ENCODE measurements at places on chromosomes 12 and 14.

DNA sequence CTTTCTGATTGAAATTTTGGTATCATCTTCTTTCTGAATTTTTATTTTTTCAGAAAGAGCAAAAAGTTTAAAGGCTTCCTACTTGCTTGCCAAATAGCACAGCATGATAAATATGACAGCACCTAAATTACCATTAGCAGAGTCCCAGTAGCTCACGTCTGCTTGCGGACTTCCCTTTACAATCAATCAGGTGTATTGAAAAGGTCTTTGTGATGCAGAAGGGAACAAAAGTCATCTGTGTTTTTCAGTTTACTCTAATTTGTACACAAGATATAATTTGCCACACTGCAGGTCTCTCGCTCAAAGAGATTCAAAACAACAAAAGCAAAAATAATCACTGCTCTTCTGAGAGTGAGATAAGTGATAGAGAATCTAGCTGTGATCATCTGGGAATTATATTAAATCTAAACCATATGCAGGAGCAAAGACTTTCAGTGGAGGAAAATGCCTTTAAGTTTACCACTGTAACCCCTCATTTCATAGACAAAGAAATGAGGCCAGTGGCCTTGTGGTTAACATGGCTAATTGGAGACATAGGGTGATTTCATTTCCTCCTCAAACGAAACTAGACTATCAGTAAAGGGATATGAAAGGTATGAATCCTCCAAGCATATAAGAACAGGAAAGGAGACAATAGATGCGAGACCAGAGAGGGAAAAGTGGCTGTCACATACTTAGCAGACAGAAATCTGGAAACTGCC, 240.8 kb upstream of the TMPO start:
- DNase-seq, result no peak

DNA sequence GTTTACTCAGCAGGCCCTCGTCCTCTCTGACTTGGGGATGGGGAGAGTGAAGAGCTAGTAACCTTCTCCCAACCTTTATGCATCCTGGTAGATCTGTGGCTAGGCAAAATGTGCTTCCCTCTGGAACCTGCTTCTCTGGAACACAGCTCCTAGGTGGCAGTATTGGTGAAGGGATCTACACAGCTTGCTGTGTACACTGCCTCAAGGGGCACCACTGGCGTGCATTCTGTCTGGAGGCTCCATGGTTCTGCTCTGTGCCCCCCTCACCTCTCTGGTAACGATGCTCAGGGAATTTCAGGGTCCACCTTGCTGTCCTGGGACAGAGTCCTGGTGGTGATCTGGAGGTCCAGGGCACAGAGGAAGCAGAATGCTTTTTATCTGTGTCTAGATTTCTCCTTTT, 43.5 kb upstream of the KCNA5 start:
- no peak for DNase-seq

DNA sequence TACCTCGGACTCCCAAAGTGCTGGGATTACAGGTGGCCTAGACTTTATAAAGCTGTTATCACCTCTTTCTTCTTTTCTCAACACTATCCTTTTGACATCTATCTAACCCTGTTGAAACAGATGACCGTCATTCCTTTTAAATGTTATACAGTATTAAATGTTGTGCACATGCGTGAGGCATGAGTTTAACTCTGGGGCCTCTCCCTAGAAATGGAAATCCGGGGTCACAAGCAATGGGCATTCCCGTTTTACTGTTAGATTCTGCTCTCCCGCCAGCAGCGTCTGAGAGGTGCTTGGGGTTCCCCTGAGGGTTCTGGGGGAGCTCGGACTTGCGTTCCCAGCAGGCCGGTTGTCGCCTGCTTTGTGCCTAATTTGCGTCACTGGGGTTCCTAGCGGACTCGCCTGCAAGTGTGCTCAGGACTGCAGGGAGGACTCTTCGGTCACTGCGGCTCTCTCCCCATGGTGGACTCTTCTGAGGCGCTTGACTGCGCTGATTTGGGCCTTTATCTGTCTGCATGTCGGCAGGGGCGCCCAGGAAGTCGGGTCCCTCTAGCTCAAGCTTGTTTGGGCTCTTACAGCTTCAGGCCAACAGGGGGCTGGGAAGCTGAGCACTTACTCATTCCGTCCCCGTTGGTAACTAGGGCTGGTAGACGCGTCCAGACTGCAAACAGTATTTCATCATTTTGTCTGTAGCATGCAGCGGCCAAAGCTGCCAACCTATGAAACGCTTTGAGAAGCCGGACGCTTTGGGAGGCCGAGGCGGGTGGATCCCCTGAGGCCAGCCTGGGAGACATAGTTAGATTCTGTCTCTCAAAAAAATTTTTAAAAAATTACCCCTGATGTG, 1.2 kb upstream of the RAN start:
- DNase-seq, result no peak

DNA sequence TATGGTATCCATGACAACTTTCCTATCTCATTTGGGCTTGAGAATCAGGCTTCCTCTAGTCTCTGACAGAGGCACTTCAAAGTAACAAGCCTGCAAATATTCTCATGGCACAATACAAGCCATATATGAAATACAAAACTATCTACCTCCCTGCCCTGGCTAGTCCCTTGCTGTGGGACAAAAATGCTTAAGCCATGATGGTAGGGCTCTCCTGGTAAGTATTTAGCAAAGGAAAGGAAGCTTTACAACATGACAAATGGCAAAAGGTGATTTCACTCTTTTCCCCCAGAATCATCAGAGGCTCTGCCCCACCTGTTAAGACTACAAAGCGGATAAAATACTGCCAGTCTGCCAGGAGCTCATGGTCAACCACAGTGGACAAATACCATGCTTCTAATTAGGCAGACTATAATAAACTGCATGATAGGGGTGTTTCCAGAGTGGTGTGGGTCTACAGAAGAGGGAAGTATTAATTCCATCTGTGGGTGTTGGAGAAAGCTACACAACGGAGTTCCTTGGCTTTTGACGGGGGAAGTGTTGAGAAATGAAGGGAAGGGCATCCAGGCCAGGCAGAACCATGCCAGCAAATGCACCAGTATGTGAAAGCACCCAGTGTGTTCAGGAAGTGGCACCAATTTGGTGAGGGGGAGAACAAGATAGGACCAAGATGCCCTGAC, 92.9 kb downstream of the SPTSSA start:
- DNase-seq, result no peak

DNA sequence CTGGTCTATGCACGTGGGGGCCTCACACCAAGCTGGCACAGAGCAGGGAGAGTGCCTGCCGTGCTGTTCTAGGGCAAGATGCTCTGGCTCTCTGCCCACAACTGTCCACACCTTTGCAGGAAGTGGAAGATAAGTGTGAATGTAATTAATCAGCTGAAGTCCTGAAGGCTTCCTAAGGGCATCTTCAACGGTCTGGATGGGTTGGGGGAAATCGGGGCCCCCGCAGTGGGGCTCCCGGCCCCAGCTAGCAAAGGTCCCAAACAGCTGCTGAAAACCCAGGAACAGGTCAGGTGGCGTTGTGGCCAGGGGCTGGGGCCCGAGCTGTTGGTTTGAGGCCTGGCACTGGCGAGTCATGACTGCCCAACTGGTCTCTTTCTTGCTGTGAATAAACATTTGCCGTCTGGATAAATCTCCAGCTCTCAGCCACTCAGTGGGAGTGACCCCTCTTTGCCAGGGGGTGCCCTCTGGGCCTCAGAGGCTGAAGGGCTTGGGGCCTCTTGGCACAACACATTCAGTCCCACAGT, 6.7 kb upstream of the SLC25A29 start:
- DNase-seq, result no peak

DNA sequence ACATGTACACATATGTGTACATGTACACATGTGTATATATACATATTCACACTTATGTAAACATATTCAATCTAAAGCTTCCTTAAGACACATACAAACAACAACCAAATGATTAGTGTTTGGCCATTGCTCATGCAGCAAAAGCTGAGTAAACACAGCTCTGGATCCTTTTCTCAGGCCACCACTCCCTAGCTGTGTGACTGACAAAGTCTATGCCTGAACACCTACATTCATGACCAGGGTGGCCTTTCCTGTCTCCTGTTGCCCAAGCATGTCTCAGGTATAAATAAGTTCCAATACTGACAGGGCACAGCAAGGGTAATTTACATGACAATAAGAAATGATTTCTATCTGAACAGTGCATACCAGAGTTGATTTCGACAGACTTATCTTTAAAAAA, 1.4 kb upstream of the PTPRO start:
- no peak for DNase-seq

- DNase-seq, result no peak
These were observed 115.4 kb upstream of the FOXG1 start for GRCh38 chr14:28651148-28651547.

DNA sequence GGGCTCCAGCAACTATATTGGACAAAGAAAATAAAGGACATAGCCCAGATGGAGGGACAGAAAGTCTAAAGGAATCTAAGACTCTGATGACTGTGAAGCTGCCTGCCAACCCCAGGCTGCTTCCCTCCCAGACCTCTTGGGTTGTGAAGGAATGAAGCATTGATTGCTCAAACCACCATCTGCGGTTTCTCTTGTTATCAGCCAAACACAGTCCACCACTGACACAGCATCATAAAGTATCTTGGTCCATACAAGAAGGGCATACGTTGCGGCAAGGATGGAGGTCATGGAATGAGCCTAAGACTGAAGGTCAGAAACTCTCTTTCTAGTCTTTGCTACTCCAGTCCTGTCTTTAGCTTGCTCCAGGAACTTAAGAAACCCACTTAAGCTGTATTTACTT, 58.5 kb upstream of the PLXNC1 start:
- DNase-seq, result no peak

- no peak for DNase-seq
These were observed 1133.3 kb downstream of the BCL11B start for GRCh38 chr14:98138666-98139065.

DNA sequence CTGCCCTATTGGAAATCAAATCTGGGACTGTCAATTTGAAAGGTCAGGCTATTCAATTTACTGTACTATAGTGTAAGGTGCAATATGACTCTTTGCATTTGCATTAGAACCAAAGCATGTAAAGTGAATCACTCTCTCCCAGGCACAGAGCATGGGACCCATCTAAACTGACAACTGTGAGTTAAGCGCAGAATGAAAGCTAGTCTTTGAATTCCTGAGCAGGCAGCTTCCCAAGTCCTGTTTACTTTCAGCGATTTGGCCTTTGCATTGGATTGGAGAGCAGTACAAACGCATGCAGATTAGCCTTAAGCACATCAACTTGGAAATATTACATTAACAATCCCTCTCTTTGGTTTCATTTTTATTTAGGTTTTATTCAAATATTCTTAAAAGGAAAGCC, 74.6 kb downstream of the RERG start:
- no peak for DNase-seq

- DNase-seq, result no peak
These were observed 3.3 kb downstream of the FAR2 start for GRCh38 chr12:29152223-29152868.

- no peak for DNase-seq
These were observed 35.4 kb downstream of the IL31 start for GRCh38 chr12:122138616-122139015.

DNA sequence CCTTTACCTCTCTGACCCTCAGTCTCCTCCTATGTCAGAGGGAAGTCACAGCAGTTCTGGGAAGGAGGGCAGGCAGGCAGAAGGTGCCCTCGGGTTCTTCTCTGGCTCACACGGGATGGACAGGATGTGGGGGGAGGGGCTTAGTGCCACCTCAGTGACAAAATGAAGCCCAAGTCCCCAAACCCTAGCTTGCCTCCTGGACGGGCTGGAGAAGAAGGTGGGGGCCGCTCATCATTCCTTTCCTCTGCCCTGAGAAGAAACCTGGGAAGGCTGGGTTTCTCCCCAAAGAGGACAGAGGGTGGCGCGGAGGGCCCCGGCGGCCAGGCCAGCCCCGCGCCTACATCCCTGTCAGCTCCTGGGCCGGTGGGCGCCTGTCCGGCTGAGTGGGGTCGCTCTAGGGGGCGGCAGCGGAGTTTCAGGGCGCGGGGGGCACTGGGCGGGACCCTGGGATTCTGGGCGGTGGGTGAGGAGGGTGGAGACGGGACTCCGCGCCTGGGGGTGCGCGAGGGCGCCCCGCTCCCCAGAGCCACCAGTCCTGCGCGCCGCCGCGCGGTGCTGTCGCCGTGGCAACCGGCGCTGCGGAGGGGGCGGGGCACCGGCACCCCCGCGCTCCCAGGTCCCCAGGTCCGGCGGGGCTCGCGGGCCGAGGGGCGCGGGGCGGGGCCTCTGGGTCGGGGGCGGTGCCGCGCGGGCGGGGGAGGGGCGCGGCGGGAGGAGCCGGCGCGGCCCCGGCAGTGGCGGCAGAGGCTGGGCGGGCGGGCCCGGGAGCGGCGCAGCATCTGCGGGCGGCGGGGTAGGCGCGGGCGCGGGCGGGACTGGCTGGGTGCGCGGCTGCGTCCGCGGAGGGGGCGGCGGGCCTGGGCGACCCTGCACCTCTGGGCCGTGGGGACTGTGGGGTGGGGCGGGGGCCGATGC, at the start of gene TMEM121:
Gene TMEM121 (plus strand): TSS at position 723 of the 915 bp plus-strand sequence. CDS start 2,252 bp downstream, outside the sequence.
- DNase-seq, result no peak

DNA sequence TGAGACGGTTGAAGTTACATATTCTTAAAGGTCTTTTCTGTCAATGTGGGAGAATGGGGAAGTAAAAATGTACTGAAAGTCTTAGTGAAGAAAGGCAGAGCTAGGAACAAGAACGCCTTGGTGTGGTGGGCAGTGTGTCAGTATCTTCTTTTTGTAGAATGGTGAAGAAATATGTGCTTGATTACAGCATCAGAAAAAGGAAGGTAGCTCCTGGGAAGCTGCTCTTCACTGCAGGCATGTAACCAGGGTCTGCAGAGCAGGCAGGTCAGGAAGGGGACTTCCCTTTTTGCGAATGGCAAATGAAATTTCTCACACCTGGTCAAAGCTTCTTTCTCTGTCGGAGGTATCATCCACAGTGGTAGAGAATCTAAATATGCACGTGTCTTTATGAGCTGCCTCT, 226.2 kb downstream of the ADAMTS20 start:
- no peak for DNase-seq

DNA sequence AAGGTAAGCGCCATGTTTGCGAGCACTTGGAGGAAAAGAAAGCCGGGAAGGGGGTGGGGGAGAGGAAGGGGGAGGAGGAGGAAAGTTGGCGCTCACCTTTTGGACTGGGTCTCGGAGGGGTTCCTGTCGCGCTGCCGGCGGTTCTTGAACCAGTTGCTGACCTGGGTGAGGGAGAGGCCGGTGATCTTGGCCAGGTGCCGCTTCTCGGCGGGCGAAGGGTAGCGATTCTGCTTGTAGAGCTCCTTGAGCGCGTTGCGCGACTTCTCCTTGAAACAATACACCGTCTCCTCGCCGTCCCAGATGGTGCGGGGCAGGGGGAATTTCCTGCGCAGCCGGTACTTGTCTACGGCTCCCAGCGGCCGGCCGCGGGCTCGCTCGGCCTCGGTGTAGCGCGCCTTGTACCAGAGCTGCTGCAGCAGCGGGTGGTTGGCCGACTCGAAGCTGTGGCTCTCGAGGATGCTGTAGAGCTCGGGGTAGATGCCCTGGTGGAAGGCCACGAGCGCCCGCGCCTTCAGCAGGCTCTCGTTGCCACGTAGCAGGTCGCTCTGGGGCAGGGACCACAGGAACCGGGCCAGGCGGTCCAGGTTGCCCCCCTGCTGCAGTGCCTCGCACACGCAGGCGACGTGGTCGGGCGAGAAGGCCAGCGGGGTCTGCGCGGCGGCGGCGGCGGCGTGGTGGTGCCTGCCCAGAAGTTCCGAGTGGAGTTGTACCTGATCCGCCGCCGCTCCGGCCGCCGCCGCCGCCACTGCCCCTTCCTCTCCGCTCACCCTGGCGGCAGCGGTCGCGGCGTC, 840 bp downstream of the SIX4 start:
- DNase-seq, result no peak

- DNase-seq, result no peak
These were observed 8.4 kb upstream of the TBX3 start for GRCh38 chr12:114692186-114693058.

- DNase-seq, result no peak
These were observed 19.0 kb upstream of the MSRB3 start for GRCh38 chr12:65259501-65259900.

GRCh38 chr12:18462442-18462841, 201.1 kb downstream of the PIK3C2G start:
- no peak for DNase-seq

- no peak for DNase-seq
These were observed 444.1 kb downstream of the RAD51B start for GRCh38 chr14:68263563-68264259.

Measured in NCI-H1048 (cell line).